ENCODE measurements at places on chromosomes 12 and 14.
A peak's percentile ranks its signal among the peaks of the same experiment; 100 is the strongest.

DNA sequence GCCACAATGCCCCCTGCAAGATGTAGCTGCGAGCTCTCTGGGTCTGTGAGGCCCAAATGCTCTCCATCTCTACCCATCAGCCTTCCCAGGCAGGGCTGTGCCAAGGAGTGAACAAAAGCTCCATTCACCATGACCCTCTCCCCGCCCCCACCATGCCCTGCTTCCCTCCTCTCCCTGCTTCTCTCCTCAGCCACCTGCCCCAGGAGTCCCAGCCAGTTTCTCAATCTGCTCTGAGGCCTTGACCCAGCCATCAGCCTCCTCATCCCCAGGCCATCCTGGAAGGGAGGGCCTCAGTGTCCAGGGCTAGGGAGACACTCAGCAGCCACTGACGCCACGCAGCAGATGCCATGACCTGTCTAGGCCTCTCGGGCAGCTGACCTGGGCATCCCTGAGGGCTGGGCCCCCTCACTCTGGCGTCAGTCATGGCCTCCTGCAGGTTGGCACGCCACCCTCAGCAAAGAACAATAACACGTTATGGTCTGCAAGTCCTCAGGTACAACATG, 8.5 kb upstream of the KRT5 start:
- DNase-seq, result no peak

GRCh38 chr12:48793696-48794095, 4.8 kb upstream of the ADCY6 start:
- DNase-seq, result no peak

GRCh38 chr12:38669530-38669929, 235.9 kb downstream of the CPNE8 start:
- DNase-seq, result no peak

DNA sequence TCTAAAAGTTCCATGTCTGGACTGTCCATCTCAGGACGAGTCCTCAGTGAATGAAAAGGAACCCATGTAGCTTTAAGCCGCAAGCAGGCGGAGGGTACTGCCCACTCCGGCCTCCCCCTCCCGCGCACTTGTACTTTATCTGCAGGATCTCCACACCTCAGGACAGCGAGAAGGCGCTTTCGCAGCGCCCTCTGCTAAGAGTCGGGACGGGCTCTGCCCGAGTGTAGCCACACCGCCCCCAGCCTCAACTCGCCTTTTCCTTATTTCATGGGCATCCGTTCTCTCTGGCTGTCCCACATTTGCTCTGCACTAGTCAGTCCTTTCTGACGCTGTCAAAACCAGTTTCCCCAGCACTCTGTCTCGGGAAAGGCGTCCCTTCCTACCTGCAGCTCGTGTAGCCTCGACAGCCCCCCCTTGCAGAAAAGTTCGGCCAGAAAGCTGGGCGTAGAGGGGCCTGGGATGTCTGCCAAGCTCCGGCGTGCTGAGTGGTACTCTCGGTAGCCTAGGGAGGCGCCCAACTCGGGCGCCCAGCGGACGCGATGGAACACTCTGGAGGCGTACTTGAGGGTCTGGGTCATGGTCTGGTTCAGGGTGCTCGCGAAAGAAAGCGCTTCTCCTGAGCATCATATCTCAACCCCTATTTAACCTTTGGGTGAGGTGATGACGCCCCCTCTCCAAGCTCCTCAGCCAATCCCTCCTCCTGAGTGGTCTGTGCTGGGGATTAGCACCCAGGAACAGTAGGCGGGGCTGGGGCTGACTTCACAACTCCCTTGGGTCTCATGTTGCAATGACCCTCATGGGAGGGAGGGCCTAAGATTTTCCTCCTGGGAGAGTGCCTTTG, at the start of gene CYP27B1:
CYP27B1 (minus strand) TSS at position 615 of the 841 bp plus-strand sequence; CDS start at position 578, 37 bp downstream.
- no peak for DNase-seq

- DNase-seq, result no peak
These were observed 111.4 kb downstream of the CRACR2A start for GRCh38 chr12:3641428-3642018.

GRCh38 chr12:53600490-53601295, 25.5 kb downstream of the ATF7 start:
- DNase-seq, result no peak

DNA sequence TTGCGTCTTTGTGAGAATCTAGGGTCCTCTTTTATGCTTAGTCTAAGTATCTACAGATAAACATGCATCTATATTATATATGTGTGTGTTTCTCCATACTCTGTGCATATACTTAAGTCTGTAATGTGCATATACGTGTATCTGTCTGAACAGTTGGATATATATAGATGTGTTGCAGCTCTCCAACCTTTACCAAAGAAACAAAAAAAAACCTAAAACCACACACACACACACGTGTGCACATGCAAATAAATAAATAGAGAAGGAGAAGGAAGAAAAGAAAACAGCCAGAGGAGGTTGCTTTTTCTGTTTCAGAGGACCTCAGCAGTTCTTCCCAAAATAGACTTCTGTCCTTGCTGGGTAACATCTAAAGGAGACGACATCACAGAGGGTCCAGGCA, 244.9 kb downstream of the CACNA1C start:
- no peak for DNase-seq

- DNase-seq, result no peak
These were observed 22.2 kb upstream of the ABCD4 start for GRCh38 chr14:74324931-74325361.

- DNase-seq, result no peak
These were observed 13.8 kb downstream of the BICD1 start for GRCh38 chr12:32120419-32120818.

GRCh38 chr14:75610834-75611233, 32.4 kb downstream of the FLVCR2 start:
- no peak for DNase-seq

- DNase-seq, result peak; percentile 51
These were observed 2.7 kb downstream of the RAP1B start for GRCh38 chr12:68613209-68613904.

DNA sequence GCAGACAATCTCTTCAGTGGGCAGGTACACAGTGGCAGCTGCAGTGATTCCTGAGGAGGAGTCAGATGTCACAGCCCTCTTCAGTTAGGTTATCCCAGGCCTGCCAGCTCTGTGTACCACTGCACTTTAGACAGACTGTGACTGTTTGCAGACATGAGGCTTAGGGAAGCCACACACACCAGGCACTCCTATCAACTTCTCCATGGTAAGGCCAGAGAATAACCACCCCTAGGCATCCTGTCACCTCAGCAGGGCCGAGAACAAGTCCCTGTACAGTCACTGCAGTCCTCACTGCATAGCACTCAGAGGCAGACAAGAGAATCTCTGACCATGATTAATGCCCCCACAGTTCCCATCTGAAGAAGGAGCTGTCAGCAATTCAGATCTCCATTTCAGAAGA, 296.5 kb downstream of the GALC start:
- no peak for DNase-seq

- no peak for DNase-seq
These were observed 48.2 kb upstream of the PLXNC1 start for GRCh38 chr12:94100211-94100627.

- DNase-seq, result no peak
These were observed 197.0 kb downstream of the ANO2 start for GRCh38 chr12:5748027-5748426.

- no peak for DNase-seq
These were observed 108.4 kb downstream of the MON2 start for GRCh38 chr12:62575036-62575435.

DNA sequence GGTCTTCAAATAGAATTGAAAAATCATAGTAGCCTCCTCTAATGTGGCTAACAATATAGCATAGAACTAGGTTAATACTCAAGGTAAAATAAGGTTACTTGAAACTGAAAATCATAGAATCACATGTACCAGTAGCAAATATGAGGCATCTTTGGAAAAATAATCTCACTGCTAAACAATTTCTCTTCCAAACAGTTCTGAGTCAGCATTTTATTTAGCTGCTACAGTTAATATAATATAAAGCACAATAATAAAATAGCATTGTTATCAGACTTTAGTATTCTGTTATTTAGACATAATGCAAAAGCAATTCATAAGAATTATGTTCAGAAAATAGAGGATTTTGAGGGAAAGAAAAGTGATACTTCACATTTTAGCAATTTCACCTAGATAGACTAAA, 35.0 kb downstream of the ERO1A start:
- no peak for DNase-seq

- no peak for DNase-seq
These were observed 98.4 kb downstream of the APAF1 start for GRCh38 chr12:98743362-98743953.

DNA sequence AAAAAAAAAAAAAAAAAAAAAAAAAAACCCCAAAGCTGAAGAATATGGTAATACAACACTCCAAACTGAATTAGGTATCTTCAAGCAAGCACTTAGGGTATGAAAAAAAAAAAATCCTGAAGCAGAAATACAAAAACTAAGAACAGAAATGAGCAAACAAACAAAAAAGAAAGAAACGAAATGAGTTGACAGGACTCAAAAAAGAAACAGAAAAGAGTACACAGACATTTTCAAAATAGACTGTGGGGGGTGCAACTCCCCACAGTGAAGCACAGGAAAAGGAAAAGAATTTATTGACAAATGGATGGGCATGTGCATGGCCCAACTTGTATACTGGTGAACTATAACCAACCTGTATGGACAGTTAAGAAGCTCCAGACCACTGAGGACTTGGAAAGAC, 24.6 kb downstream of the RPS6KA5 start:
- DNase-seq, result no peak

DNA sequence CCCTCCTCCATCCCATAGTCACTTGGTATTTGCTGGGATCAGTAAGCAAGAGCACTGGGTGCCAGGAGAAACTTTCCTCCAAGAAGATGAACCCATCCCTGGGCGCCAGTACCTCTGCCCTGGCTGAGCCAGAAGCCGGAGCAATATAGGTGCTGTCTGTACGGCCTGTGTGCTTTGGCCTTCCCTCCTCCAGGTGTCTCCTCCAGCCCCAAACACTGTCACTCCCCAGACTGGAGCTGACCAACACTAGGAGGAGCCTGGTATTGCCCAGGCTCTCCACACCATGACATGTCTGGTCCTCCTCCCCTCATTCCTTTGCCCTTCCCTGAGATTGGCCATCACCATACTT, 4.9 kb downstream of the GSTZ1 start:
- no peak for DNase-seq

DNA sequence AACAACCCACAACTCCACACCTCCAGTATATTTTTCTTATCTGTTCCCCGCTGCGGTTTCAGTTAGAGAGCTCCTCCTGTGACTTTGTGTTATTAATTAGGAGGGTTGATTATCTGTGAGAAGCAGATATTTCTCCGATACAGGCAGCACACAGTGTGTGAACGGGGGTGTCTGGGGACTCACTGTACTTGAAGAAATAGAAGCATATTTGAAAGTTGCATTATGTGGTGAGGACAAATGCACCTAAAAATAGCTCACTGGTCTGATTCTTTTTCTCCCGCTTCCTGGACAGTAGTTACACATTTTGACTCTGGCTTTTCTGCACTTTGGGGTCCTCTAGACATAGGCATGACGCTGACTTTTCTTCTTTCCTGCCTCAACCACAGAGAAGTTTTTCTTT, 277.7 kb downstream of the VRK1 start:
- no peak for DNase-seq

GRCh38 chr12:64780132-64780530, 20.9 kb upstream of the GNS start:
- DNase-seq, result no peak

- DNase-seq, result no peak
These were observed 137.4 kb downstream of the BCL11B start for GRCh38 chr14:99134516-99135046.

GRCh38 chr12:116880817-116881324, 370 bp downstream of the HRK start:
- no peak for DNase-seq

DNA sequence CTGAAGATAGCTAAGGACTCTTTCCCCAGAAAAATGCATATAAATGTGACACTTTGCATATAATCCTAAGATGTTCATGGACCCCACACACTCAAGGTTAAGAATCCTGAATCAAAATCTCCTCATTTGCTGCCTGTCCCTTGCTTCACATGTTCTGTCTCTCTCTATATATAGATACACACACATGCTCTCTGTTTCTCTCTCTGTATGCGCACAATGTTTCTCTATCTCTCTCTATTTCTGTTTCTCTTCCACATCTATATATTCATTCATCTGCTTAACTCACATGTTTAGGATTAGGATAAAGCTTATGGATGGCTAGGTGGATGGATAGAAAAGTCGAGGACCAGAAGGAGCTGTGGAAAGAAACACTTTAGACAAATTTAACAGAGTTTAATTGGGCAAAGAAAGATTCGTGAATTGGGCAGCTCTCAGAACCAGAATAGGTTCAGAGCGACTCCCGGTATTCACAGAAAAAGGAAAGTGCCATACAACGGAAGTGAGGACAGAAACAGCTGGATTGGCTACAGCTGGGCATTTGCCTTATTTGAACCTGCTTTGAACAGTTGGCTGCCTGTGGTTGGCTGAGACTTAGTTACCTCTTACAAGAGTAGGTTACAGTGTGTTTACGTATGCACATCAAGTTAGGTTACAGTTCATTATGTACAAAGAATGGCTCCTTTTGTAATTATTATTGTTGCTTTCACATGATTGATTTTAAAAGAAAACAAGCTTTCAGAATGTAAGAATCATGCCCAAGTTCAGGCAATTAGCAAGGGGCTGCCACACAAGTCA, 57.6 kb downstream of the EMP1 start:
- DNase-seq, result no peak

GRCh38 chr12:89472508-89472907, 52.1 kb downstream of the GALNT4 start:
- no peak for DNase-seq
